ENCODE measurements at places on chromosomes 7 and 10.

DNA sequence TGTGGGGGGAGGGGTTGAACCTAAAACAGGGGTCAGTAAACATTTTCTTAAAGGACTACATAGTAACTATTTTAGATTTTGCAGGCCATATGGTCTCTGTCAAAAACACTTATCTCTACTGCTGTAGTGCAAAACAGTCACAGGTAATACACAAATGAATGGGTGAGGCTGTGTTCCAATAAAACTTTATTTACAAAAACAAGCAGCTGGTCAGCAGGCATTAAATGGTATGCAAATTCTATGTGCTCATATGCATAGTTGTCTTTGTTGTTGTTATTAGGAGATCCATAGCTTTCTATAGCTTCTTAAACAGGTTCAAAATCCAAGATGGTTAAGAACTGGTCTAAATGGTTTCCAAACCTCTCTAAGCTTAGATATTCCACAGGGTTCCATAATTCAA lies 302.6 kb downstream of the RNLS start:
- no peak for DNase-seq

DNA sequence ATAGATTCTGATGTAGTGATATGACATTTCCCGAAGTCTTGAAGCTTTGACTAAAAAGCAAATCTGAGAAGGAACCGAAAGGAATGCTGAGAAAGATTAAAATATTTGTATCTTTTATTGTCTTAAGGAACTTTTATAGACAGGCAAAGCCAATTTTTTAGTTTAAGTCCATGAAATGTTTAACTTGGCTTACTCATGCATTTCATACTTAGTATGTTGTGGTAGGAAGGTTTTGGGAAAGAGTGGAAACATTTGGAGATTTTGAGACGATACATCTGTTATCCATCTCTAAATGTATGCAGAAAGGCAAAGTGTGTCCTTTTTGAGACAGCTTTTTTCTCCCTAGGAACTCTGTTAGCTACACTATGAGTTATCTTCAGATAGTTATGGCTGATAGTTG lies 10.1 kb downstream of the TBC1D12 start:
- no peak for DNase-seq

GRCh38 chr10:79107736-79108264 lies 39.0 kb downstream of the ZMIZ1 start:
- no peak for DNase-seq

- DNase-seq: no peak
Observed at GRCh38 chr7:20220921-20221547, 3.9 kb upstream of the MACC1 start.

DNA sequence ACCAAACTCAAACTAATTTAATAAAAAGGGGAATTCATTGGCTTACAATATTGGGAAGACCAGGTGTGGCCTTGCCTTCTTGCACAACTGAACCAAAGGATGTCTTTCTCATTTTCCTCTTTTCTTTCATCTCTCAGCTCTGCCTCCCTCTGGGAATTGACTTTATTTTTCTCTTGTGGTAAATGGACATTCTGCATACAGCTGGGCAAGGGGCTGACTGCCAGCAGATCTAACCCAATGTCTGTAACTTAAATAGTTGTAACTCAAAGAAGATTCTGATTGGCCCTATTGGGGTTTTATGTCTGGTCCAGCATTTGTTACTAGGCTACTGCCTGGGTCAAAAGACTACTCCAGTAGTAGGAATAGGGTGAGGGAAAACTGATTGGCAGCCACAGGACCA lies 15.3 kb downstream of the PTTG1IP2 start:
- DNase-seq: no peak

GRCh38 chr10:117754770-117755658 lies 212.5 kb downstream of the EMX2 start:
- no peak for DNase-seq

Measured in stimulated activated CD8-positive, alpha-beta memory T cell treated with anti-CD3 and anti-CD28 coated beads, Interleukin-2, amount 100 ng/mL, for 1 hour (primary cell).